ENCODE measurements at places on chromosomes 1 and 21. TPM values are rescaled to one million over a fixed set of nuclear protein-coding genes. Genes with fewer than 3 reads are reported as not detected.

The ZNF683 gene
- polyA plus RNA-seq: not detected

The PYHIN1 gene
- polyA plus RNA-seq: 0.11 TPM

The GREM2 gene
- polyA plus RNA-seq: 4.5 TPM

The PLEKHA6 gene
- 46.3 TPM for polyA plus RNA-seq

The HTR6 gene
- polyA plus RNA-seq: 1.6 TPM

The GPR89A gene
- polyA plus RNA-seq: 48.7 TPM

The RGS8 gene
- polyA plus RNA-seq: not detected

The VCAM1 gene
- polyA plus RNA-seq: 96.5 TPM

The IGSF21 gene
- 0.75 TPM for polyA plus RNA-seq

The PDPN gene
- 19.4 TPM for polyA plus RNA-seq

The CYP2J2 gene
- polyA plus RNA-seq: 0.63 TPM

The ENAH gene
- 97.9 TPM for polyA plus RNA-seq

The IPP gene
- 31.1 TPM for polyA plus RNA-seq

The RNU1-4 gene
- polyA plus RNA-seq: not detected

The MXRA8 gene
- 166 TPM for polyA plus RNA-seq

The RXFP4 gene
- 0.14 TPM for polyA plus RNA-seq

The OR10J1 gene
- polyA plus RNA-seq: 0.08 TPM

The FMO3 gene
- 0.18 TPM for polyA plus RNA-seq

The CFHR2 gene
- 0.68 TPM for polyA plus RNA-seq

The PRSS38 gene
- not detected for polyA plus RNA-seq

The CLCA1 gene
- not detected for polyA plus RNA-seq

The LRRC53 gene
- polyA plus RNA-seq: not detected

The AGMAT gene
- 15.8 TPM for polyA plus RNA-seq

The RNF207 gene
- polyA plus RNA-seq: 72.0 TPM

The SSR2 gene
- 353 TPM for polyA plus RNA-seq

The NUDT4B gene
- polyA plus RNA-seq: 2.7 TPM

The AMY1C gene
- polyA plus RNA-seq: not detected

The KIF17 gene
- 2.9 TPM for polyA plus RNA-seq

The TENT5C gene
- 13.4 TPM for polyA plus RNA-seq

The S100A8 gene
- 17.4 TPM for polyA plus RNA-seq

The TFF2 gene
- polyA plus RNA-seq: not detected

The RSBN1 gene
- polyA plus RNA-seq: 28.3 TPM

The RGS1 gene
- 3.8 TPM for polyA plus RNA-seq

The SYCP1 gene
- 0.32 TPM for polyA plus RNA-seq

The TPTE gene
- polyA plus RNA-seq: not detected

The PODN gene
- 3.2 TPM for polyA plus RNA-seq

The MAP1LC3C gene
- 0.70 TPM for polyA plus RNA-seq

The GOLT1A gene
- polyA plus RNA-seq: 0.20 TPM

The KCNAB2 gene
- 4.8 TPM for polyA plus RNA-seq

The OR10Z1 gene
- polyA plus RNA-seq: not detected

The CREB3L4 gene
- polyA plus RNA-seq: 33.1 TPM

The MSH4 gene
- 0.20 TPM for polyA plus RNA-seq

All from left renal pelvis (tissue), 4 donors.